Activated naive CD4-positive, alpha-beta T cell treated with anti-CD3 and anti-CD28 coated beads, Interleukin-2, amount 10 ng/mL, durations not matched to agents 7 days and 5 days (primary cell): ENCODE measurements at places on chromosomes 5 and 9.

GRCh38 chr5:59722874-59723273, 170.7 kb downstream of the PDE4D start:
- no peaks in the 10 kb centered on the region for H3K36me3 ChIP-seq
- no peaks in the 10 kb centered on the region for H3K27me3 ChIP-seq
- no peak overlapping the region for H3K27ac ChIP-seq
- H3K4me3 ChIP-seq: no peak overlapping the region
- H3K4me1 ChIP-seq: no peaks in the 10 kb centered on the region

GRCh38 chr5:61586096-61587084, 254.3 kb downstream of the ZSWIM6 start:
- H3K27me3 ChIP-seq: no peaks in the 10 kb centered on the region
- no peaks in the 10 kb centered on the region for H3K36me3 ChIP-seq
- DNase-seq: no peak
- no peak overlapping the region for H3K27ac ChIP-seq

GRCh38 chr5:154298065-154298464, 107.5 kb downstream of the GALNT10 start:
- H3K27ac ChIP-seq: no peak overlapping the region
- peaks cover 4% of the 10 kb centered on the region for H3K4me1 ChIP-seq
- no peak for DNase-seq
- no peak overlapping the region for H3K4me3 ChIP-seq

- no peaks in the 10 kb centered on the region for H3K27me3 ChIP-seq
- no peaks in the 10 kb centered on the region for H3K36me3 ChIP-seq
- DNase-seq: no peak
- H3K4me1 ChIP-seq: no peaks in the 10 kb centered on the region
These were observed 134.7 kb upstream of the TNPO1 start for GRCh38 chr5:72681781-72682180.

DNA sequence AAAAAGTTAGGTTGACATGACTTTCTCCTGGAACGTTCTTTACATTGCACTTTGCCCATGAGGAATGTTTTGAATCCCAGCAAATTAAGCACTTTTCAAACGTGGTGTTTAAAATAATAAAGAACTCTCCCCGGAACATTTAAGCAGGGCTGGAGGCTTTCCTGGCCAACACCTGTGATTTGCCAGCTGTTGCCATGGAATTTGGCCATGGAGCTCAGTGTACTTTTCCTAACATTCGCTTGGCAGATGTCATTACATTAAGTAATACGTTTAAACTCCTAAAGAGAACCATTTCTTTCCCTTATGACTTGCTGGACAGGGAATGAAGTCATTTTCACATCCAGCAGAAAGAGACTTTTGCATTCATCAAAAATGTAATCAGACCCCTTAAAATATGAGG, 146.1 kb downstream of the GAS1 start:
- H3K27ac ChIP-seq: no peak overlapping the region
- H3K36me3 ChIP-seq: no peaks in the 10 kb centered on the region
- H3K4me1 ChIP-seq: no peaks in the 10 kb centered on the region

GRCh38 chr5:87242242-87242641, 25.4 kb upstream of the RASA1 start:
- H3K4me3 ChIP-seq: no peak overlapping the region
- H3K4me1 ChIP-seq: no peaks in the 10 kb centered on the region
- H3K36me3 ChIP-seq: no peaks in the 10 kb centered on the region
- no peak overlapping the region for H3K27ac ChIP-seq
- peaks cover 5% of the 10 kb centered on the region for H3K27me3 ChIP-seq

DNA sequence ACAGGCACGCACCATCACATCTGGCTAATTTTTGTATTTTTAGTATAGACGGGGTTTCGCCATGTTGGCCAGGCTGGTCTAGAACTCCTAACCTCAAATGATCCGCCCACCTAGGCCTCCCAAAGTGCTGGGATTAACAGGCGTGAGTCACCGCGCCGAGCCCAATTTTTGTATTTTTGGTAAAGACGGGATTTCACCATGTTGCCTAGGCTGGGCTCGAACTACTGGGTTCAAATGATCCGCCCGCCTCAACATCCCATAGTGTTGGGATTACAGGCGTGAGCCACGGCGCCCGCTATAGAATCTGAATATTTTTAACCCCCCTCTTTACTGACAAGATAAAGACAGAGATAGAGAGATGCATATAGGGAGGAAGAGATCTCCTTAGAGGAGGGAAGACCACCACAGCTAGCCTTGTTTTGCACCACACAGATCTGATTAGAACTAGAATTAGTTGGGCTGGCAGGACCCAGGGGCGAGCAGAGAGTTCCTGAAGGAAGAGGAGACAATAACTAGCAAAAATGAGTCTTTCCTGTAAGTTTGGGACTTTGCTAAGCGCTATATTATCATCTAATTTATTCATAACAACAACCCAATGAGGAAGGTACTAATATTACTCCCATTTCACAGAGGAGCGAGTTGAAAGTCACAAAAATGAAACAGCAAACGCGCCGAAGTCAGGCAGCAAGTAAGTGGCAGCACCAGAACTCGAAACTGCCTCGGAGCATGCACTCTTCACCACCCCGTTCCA, 1.5 kb upstream of the ANKHD1 start:
- DNase-seq: no peak
- no peak overlapping the region for H3K27ac ChIP-seq
- peaks cover 33% of the 10 kb centered on the region for H3K4me1 ChIP-seq
- H3K36me3 ChIP-seq: peaks cover 13% of the 10 kb centered on the region
- H3K27me3 ChIP-seq: no peaks in the 10 kb centered on the region

DNA sequence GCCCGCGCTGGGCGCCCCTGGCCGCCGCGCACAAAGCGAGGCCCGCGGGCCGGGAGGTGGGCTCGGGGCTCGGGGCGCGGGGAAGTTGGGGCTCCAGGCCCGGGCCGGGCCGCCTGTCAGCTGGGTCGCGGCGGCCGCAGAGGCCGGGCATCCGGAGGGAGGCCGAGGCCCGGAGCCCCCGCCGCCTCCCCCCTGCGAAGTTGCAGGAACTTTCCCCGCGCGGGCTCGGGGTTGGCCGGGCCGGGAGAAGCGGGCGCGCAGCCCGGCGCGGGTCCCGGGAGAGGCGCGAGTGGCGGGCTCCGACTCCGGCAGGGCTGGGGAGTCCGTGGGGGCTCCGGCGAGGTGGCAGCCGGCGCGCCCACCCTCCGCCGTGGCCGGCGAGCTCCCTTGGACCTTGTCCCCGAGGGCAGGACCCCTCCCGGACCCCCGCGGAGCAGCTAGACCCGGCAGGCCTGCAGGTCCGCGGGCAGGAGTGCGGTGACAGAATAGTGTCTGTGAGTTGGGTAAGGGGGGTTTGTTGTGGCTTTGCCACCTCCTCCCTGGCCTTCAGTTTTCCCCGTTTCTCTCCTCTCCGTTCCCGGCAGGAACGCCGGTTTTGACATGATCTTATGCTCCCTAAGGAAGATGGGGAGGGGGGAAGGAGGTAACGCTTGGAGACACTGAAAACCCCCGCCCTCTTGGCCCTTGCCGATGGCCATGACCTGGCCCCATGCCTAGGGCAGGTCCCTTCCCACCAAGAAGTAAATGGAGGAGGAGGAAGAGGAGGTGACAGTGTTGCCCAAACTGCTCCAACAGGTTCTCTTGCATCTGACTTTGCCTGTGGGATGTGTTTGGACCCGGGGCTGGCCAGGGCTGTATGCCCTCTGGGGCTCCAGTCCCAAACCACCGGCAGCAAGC, 942 bp downstream of the PHF2 start:
- peaks cover 3% of the 10 kb centered on the region for H3K36me3 ChIP-seq
- H3K4me1 ChIP-seq: peaks cover 38% of the 10 kb centered on the region
- H3K27me3 ChIP-seq: peaks cover 10% of the 10 kb centered on the region
- DNase-seq: peak; percentile 52
- H3K4me3 ChIP-seq: peak overlapping the region; percentile 83
- H3K27ac ChIP-seq: peak overlapping the region; percentile 84

DNA sequence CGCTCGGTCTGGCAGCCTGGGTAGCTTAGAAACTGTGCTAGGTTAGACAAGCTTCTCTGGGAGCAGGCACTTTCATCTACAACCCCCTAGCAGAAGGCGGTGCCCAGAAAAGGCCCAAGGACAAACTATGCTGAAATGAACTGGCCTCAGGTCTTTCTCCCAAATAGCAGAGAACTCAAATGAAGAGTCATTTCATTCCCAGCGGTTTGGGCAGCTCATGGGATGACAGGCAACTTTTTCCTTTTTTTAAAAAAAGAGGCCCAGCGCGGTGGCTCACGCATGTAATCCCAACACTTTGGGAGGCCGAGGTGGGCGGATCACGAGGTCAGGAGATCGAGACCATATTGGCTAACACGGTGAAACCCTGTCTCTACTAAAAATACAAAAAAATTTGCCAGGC, 2.5 kb downstream of the RAPGEF1 start:
- H3K4me3 ChIP-seq: peak overlapping the region; percentile 54
- DNase-seq: no peak
- peaks cover 34% of the 10 kb centered on the region for H3K36me3 ChIP-seq
- peaks cover 68% of the 10 kb centered on the region for H3K4me1 ChIP-seq

GRCh38 chr5:59346982-59347381, 546.5 kb downstream of the PDE4D start:
- H3K27ac ChIP-seq: no peak overlapping the region
- H3K36me3 ChIP-seq: no peaks in the 10 kb centered on the region
- no peaks in the 10 kb centered on the region for H3K27me3 ChIP-seq
- no peaks in the 10 kb centered on the region for H3K4me1 ChIP-seq

DNA sequence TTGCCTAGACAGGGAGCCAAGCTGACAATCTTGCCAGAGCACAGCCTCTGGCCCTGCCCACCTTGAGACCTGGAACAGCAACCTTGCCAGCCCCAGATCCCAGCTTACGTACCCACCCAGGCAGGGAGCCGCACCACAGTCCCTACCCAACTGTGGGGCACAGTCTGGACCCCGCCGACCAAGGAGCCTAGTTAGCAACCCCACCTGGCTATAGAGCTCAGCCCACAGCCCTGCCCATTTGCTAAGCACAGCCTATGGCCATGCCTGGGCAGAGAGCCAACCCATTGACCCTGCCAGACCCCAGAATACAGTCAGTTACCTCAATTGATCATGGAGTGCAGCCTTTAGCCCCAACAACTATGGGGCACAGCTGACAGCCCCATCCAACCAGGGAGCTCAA, 97.9 kb upstream of the SH3GL2 start:
- H3K4me1 ChIP-seq: no peaks in the 10 kb centered on the region
- H3K4me3 ChIP-seq: no peak overlapping the region
- H3K27me3 ChIP-seq: no peaks in the 10 kb centered on the region
- DNase-seq: no peak
- no peaks in the 10 kb centered on the region for H3K36me3 ChIP-seq

GRCh38 chr5:144198386-144198785, 27.7 kb downstream of the KCTD16 start:
- no peak overlapping the region for H3K4me3 ChIP-seq
- DNase-seq: no peak
- H3K27ac ChIP-seq: no peak overlapping the region
- peaks cover 3% of the 10 kb centered on the region for H3K27me3 ChIP-seq
- no peaks in the 10 kb centered on the region for H3K4me1 ChIP-seq

DNA sequence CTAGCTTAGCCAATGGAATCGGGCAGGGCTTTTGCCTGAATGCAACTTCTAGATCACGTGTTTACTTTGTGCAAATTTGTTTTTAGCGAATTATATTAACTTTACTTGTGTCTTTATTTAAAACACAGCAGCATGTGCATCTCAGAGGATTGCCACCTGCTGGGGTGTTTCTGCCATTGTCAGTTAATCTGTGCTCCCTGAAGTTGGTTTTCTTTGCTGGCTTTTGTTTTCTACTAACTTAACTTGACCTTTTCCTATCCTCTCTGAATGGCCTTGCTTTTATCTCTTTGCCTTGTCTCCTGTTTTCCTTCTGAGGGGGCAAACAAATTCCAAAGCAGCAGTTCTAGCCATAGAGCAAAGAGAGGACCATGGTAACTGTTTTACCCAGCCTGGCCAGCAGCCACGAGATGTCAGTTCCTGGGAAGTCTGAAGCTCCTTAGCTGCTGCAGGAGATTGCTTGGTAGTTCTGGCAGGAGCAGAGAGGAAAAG, 67.6 kb downstream of the ARHGEF28 start:
- H3K4me3 ChIP-seq: no peak overlapping the region
- H3K27ac ChIP-seq: no peak overlapping the region
- peaks cover 10% of the 10 kb centered on the region for H3K27me3 ChIP-seq
- no peaks in the 10 kb centered on the region for H3K4me1 ChIP-seq
- H3K36me3 ChIP-seq: no peaks in the 10 kb centered on the region

DNA sequence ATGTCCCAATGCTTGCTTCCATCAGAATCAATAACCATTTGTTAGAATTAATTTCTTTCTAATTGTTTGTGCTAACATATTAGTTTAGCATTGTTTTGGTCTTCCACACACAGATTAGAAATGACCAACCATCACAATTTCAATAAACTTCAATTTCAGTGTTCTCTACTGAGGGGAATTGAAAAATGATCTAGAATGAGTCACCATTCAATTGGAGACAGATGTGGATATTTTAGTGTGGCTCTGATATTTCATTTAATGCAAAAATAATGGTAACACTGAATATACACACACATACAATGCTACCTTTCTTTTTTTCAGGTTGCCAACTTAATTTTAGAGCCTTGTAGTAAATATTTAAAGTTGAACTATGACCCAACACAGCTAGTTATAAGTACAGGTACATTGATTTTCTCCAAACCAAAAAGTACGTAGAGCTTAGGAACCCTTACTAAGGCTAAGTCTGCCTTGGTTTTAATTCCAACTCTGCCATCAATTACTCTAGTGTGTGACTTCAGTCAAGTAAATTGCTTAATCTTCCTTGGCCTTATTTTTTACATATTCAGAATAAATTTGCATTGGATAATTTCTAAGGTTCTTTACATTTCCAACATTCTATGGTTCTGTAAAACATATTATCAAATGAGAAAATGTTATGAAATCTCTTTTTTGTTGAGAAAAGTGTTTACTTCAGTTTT, 143.9 kb downstream of the DMRTA1 start:
- no peak overlapping the region for H3K4me3 ChIP-seq
- DNase-seq: no peak
- H3K27me3 ChIP-seq: no peaks in the 10 kb centered on the region
- H3K36me3 ChIP-seq: no peaks in the 10 kb centered on the region

DNA sequence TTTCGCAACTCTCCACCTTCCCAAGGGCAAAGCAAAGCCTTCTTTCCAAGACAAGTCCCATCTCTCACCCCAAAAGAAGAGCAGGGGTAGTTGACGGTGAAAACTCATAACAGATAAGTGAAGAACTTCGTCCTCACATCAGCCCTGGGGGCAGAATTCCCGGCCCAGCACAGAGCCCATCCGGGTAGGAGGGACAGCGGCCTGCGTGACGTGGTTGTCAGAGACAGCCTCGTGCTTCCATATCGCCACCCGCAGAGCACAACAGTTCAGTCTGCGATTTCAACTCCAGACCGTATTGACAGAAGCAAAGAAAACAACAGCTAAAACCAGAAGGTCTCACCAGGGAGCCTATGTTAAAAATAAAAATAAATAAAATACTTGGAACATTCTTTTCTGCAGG, 273.2 kb downstream of the SYK start:
- peaks cover 8% of the 10 kb centered on the region for H3K4me1 ChIP-seq
- DNase-seq: no peak
- H3K27me3 ChIP-seq: peaks cover 52% of the 10 kb centered on the region
- peaks cover 5% of the 10 kb centered on the region for H3K36me3 ChIP-seq
- H3K4me3 ChIP-seq: no peak overlapping the region
- no peak overlapping the region for H3K27ac ChIP-seq

DNA sequence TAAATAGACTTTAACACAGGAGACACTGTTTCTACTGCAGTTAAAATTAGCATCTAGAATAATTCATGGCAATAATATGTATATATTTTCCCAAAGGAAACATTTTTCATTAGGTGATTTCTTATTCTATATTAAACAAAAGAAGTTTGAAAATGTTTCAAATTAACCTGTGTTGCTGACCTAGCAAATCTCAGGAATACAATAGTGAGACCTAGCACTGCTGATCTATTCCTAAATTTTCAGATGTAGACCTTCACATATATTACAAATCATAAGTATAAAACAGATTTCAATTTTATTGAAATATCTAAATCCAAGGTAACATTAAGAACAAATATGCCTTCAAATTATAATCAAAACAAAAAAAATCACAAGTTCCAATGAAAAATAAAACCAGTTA, 15.1 kb downstream of the LMBRD2 start:
- H3K36me3 ChIP-seq: peaks cover 47% of the 10 kb centered on the region
- DNase-seq: no peak
- no peak overlapping the region for H3K4me3 ChIP-seq
- no peak overlapping the region for H3K27ac ChIP-seq
- no peaks in the 10 kb centered on the region for H3K4me1 ChIP-seq
